ENCODE measurements at places on chromosomes 12 and 14.
A peak's percentile ranks its signal among the peaks of the same experiment; 100 is the strongest.

DNA sequence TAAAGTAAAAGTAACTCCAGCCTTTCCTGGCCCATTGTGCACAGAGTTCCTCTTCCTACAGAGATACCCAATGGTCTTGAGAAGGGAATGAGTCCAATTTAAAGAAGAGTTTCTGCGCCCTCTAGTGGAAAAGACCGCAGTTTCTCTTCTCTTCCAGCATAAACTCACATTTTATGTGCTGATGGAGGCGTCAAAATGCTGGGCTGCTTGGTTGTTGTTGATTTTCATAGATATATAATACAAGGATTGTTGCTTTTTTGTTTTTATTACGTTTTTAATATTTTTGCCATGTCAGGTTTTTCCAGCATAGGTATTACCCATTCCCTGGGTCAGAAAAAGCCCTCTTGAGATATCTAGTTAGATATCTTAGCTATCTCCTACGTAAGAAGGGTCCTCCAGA is 356.9 kb upstream of the STXBP6 start:
- DNase-seq, result peak; percentile 28

DNA sequence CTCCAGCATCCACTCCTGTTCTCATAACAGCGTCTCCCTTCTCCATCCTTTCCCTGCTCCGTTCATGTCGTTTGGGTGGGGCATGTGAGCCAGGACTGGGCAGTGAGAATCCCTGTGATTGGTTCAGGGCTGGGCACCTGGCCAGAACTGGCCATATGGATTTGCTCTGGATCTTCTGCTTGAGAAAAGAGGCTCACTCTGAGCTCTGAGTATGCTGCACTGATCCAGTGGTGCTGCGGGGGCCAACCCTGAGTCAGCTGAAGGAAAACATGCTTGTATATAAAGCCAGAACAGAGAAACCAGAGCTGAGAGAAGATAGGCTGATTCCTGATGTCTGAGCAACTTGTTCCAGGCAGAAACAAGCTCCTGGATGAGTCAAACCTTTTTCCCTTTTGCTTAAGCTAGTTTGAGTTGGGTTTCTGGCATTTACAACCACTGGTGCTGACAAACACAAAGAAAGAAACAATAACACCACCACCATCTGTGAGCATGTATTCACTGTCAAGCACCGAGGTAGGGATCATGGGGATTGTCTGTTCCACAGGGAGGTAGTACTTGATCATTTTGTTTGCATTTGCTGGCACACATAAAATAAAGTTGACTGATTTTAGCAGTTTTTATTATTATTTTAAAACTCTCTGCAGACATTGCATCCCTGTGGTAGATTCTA is 14.0 kb upstream of the HPD start:
- peak; percentile 55 for DNase-seq

- DNase-seq, result no peak
Measured at GRCh38 chr12:96714199-96714598, 192.9 kb upstream of the NEDD1 start.

- DNase-seq, result no peak
Measured at GRCh38 chr12:21551841-21552465, 25.9 kb downstream of the SPX start.

DNA sequence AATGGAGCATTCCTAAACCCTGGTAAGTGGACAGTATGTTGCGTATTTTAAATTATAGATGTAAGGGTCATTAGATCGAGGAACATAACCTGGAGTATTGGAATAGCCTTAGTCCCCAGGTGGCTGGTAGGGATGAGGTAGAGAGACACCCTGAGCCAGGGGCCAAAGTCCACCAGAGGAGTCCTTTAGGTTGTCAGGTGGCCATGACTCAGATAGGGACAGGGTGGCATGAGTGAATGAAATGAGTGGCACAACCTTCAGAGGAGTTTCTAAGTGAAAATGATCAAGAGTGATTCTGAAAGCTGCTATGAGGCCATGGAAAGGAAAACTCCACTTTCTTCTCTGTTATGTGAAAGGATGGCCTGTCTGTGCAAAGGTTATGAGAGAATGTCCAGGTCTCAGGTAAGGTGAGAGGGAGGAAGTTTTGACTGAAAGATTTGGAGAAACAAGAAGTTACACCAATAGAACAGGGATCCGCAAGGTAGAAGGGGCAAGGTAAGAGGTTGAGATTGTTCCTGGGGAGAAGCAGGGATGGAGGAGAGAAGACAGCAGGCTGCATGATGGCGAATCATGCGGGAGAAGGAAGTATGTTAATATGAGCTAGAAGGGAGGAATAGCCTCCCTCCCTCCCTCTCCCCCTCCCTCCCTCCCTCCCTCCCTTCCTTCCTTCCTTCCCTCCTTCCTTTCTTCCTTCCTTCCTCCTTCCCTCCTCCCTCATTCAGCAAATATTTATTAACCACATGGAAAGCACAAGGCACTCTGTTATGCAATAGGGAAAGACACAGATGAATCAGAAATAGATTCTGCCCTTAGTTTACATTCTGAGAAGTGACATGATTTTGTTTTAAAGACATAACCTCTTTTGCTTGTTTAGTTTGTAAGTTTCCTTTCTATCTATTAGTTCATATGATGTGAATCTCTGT is 14.0 kb upstream of the RIPK3 start:
- no peak for DNase-seq

- DNase-seq, result no peak
Measured at GRCh38 chr12:76685246-76685678, 78.7 kb upstream of the ZDHHC17 start.

GRCh38 chr12:24408305-24408704 is 458.8 kb upstream of the SOX5 start:
- no peak for DNase-seq

GRCh38 chr14:86221000-86221399 is 691.1 kb downstream of the FLRT2 start:
- no peak for DNase-seq

GRCh38 chr12:124764451-124764850 is 99.2 kb downstream of the SCARB1 start:
- DNase-seq, result peak; percentile 75

DNA sequence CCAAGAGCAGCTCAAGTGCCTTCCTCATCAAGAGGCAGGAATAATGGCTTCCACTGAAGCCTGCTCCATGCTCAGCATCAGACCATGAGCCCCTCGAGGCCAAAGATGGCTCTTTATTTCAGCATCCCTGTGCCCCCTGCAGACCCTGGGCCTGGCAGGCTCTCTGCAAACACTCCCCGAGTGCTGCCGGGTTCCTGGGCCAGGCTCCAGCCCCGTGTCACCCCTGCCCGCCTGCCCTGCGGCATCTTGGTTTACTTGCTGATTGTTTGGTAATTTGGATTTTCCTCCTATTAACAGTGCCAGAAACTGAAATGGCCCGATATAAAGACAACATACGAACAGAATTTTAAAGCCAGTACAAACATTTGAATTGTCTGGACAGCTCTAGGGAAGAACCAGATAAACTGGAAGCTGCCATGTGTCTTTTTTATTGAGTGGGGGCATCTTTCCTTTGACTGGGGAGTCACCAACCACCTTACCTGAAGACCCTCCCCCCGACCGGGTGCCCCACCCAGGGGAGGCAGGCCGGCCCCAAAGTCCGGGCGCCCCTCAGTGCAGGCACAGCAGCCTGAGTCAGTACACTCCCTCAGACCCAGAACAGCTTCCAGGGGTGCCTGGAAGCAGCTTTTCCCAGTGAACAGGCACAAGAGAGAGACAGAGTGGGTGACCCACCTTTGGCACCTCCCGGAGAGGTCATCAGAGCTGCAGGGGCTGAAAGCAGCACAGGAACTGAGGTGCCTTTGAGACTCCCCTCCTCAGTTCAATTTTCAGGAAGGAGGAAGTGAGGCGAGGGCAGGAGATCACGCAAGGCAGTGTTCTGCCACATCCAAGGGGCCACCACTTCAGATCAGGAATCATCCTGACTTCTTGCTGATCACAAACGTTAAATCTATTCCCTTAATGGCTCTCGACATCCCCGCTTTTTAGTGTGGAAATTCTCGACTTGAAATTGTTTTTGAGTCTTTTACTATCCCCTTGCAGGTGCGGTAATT is 30.6 kb downstream of the ITPK1 start:
- no peak for DNase-seq

GRCh38 chr14:50011242-50011641 is 105.1 kb downstream of the VCPKMT start:
- no peak for DNase-seq

- DNase-seq, result no peak
Measured at GRCh38 chr12:118946256-118946655, 35.1 kb upstream of the SRRM4 start.

DNA sequence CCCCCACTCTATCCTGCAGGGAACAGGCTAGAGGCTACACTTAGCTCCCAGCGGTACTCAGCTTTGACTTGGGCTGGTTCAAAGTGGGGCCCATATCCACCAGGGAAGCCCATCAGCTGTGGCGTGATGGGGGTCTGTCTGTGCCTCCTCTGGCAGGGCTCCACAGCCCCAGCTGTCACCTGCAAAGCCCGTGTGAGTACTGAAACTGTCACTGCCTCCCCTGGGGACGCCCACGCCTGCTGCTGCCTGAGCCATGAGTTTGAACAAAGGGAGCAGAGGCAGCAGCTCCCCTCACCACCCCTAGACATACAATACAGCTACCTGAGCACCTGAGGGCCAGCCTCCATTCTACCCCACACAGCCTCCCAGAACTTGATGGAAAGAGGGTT is 5.0 kb downstream of the REM2 start:
- DNase-seq, result peak; percentile 70

- no peak for DNase-seq
Measured at GRCh38 chr14:68800390-68800789, 7.5 kb upstream of the ZFP36L1 start.

GRCh38 chr12:111444314-111444924 is 38.7 kb downstream of the SH2B3 start:
- DNase-seq, result peak; percentile 51

DNA sequence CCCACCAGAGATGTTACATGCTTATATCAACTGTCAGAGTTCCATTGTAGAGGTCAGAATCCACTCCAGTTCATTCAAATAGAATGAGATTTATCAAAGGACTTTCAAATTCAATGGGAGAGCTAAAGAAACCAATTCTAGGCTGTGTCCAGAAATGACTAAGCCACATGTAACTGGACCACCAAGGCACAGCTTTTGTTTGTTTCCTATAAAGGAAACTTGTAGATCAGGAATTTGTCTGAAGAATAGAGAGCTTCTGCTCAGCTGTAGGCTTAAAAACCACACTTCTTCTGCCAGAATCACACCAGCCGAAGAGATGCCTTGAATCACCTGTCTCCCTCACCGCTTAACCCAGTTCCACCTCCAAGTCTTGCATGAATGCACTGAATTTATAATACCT is 134.0 kb upstream of the NEDD1 start:
- no peak for DNase-seq

GRCh38 chr12:50550530-50551223 is 45.9 kb downstream of the DIP2B start:
- no peak for DNase-seq

DNA sequence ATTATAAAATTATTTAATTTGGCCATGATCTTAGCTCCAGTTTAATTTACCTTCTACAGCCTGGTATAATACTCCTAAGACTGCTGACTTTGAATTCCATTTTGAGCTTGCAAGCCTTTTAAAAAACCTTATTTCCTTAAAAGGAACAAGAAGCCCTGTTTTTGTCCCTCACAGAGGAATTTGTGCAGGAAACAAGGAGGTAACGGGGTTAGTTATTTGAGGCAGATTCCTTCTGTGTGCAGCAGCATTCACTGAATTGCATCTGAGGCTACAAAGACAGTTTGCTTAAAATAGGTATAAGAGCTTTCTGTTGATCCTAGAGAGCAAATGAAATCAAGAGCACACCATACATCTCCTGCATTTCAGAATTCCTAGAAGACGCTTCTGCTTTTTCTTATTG is 403.3 kb upstream of the PRICKLE1 start:
- DNase-seq, result no peak

DNA sequence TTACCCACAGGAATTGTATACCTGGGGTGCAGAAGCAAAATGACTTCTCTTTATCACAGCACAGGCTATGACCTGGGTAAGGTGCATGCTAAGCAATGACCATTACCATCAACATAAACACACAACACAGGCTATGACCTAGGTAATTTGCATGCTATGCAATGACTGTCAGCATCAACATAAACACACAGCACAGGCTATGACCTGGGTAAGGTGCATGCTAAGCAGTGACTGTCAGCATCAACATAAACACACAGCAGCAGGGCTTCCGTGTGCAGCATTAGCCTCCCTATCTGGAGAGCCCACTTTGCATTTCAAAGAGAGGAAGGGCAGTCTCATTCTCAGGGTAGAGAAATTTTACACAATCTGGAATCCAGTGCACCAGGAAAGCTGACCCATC is 583.0 kb downstream of the TMEM121 start:
- DNase-seq, result no peak

DNA sequence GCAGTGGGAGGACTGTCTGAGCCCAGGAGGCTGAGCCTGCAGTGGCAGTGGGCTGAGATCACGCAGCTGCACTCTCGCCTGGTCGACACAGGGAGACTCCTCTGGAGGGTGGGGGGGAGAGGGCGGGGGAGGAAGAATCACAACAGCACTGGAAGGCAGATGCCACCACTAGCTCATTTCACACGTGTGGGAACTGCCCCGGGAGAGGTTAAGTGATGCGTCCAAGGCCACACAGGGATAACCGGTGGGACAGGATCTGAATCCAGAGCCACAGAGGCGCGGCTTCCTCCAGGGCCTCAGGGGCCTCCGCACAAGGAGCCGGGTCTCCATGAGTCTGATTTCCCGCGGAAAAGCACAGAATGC is 20.8 kb downstream of the STX2 start:
- DNase-seq, result no peak

GRCh38 chr12:100675432-100675831 is 101.9 kb downstream of the GAS2L3 start:
- DNase-seq, result no peak

DNA sequence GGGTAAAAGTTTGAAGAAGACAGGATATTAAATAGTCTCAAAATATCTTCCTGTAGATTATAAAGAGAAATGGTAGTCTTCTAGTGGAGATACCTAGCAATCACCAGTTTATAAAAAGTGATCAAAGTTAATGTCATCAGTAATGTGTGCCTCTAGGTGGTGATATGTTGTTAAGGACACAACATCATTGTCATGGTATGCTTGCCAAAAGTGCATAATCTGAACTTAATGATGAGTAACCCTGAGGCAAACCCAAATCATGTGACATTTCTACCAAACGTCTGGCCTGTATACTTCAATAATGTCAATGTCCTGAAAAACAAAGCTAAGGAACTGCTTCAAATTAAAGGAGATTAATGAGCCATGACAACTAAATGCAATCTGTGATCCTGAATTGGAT is 214.7 kb downstream of the PHLDA1 start:
- DNase-seq, result no peak

- DNase-seq, result peak; percentile 99
Measured at GRCh38 chr14:106308839-106309389, 782.5 kb downstream of the TMEM121 start.

GRCh38 chr14:65131301-65131701 is 29.0 kb upstream of the MAX start:
- DNase-seq, result no peak

GRCh38 chr14:105249182-105250007 is 1.1 kb downstream of the BTBD6 start:
- DNase-seq, result no peak

DNA sequence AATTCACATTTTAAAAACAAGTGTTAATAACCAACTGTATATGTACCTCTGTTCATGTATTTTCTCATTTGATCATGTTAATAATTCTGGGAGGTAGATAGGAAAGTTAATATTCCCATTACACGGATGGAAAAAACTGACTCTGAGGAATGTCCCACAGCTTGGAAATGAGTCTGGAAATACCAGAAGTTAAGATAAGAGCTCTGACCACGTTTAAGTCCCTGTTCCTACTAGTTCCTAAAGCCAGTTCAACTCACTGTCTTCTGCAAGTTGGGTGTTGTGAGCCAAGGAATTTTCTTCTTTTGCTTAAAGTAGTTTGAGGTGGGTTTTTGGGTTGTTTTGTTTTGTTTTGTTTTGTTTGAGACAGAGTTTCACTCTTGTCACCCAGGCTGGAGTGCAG is 104.5 kb downstream of the TMEM30B start:
- no peak for DNase-seq

All from activated CD4-positive, alpha-beta T cell treated with anti-CD3 and anti-CD28 coated beads for 48 hours (primary cell).